HCEC 1CT (cell line): ENCODE measurements at places on chromosomes 6 and 20.

GRCh38 chr6:129359811-129360681 is 349.9 kb downstream of the ARHGAP18 start:
- DNase-seq: no peak

GRCh38 chr6:43760210-43761168 is 9.5 kb upstream of the VEGFA start:
- no peak for DNase-seq

- peak; percentile 37 for DNase-seq
These were observed 567 bp upstream of the SLC18B1 start for GRCh38 chr6:132798869-132799538.

GRCh38 chr6:135270676-135271536 is 89.8 kb downstream of the MYB start:
- DNase-seq: no peak

GRCh38 chr20:24831232-24831631 is 117.8 kb upstream of the CST7 start:
- no peak for DNase-seq

GRCh38 chr6:112037783-112038216 is 16.1 kb upstream of the CCN6 start:
- DNase-seq: peak; percentile 87

GRCh38 chr6:85496856-85497255 is 47.0 kb downstream of the NT5E start:
- DNase-seq: no peak

- peak; percentile 33 for DNase-seq
These were observed 17.8 kb downstream of the OR2H2 start for GRCh38 chr6:29602564-29603361.

DNA sequence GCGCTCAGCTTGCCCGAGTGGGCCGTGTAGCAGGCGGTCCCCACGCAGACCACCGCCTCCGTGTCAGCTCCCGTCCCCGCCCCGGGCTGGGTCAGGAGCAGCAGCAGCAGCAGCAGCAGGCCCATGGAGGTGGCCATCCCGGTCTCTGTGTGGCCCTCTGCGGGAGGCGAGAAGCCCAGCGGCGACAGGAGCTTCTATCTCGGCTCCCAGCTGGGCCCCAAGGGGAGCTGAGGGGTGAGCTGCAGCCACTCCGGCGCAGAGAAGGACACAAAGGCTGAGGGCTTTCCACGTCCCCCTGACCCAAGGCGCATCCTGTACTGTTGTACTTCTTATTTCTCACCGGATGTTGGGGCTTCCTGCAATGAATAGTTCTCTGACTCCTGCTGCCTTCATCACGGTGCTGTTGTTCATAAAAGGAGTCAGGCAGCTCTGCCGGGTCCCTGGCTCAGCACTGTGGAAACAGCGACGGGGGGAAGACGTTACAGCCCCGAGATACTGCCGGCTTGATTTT is at the start of gene CD93:
Gene CD93, minus strand, starts transcription at position 269 of the 511 bp plus-strand sequence. Its CDS starts 132 bp downstream, at position 137.
- DNase-seq: no peak

GRCh38 chr6:2450546-2450945 is 205.1 kb upstream of the GMDS start:
- DNase-seq: no peak
